ENCODE measurements at places on chromosomes 7 and 10. TPM values are rescaled to one million over a fixed set of nuclear protein-coding genes. Genes with fewer than 3 reads are reported as not detected.

GRCh38 chr10:88505680-88506215 lies 77.4 kb downstream of the RNLS start:
- H3K4me3 ChIP-seq = no peak overlapping the region
- H3K4me1 ChIP-seq = peaks cover 4% of the 10 kb centered on the region
- no peaks in the 10 kb centered on the region for H3K27me3 ChIP-seq
- H3K36me3 ChIP-seq = no peaks in the 10 kb centered on the region

GRCh38 chr10:90779548-90779947 lies 78.3 kb downstream of the HTR7 start:
- H3K27ac ChIP-seq = no peak overlapping the region
- H3K4me1 ChIP-seq = no peaks in the 10 kb centered on the region
- H3K4me3 ChIP-seq = no peak overlapping the region

DNA sequence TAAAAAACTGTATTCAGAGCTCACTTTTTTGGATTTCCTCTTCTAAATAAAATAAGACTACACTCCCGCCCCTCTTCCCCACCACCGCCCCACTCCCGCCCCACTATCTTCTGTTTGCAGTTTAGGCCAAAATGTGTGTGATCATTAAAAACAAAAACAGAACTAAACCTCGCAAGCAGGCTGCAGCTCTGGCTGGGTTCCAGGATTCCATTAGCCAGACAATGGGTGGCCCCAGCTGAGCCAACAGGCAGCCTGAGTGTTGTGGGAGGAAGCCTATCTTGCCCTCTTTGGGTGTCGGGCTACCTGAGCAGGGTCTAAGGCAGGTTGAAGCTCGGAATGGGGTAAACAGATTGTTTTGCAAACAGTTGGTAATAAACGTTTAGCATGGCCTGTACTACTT lies 41.7 kb downstream of the ARL4A start:
- no peaks in the 10 kb centered on the region for H3K4me1 ChIP-seq
- DNase-seq = peak; percentile 20
- no peak overlapping the region for H3K4me3 ChIP-seq
- no peaks in the 10 kb centered on the region for H3K27me3 ChIP-seq
- no peak overlapping the region for H3K27ac ChIP-seq

DNA sequence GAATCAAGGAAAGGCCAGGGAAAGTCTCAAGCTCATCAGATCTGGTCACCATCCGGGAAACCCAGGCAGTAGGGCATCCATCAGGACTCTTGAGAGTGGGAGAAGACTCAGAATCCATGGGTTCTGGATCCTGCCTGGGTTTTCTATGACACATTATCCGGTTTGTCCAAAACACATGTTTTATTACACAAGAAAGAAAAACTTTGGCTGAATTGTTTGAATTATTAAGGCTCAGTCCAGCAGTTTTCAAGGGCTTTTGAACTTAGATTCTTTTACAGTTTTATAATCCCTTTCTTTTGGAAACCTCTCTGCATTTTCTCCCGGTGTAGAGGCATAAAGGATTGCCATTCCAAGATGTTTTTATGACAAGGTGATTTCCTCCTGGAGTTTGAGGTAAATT lies 528.5 kb upstream of the MGMT start:
- no peaks in the 10 kb centered on the region for H3K27me3 ChIP-seq
- DNase-seq = no peak
- H3K36me3 ChIP-seq = no peaks in the 10 kb centered on the region
- no peak overlapping the region for H3K4me3 ChIP-seq
- H3K27ac ChIP-seq = no peak overlapping the region

GRCh38 chr7:121395494-121395960 lies 581 bp downstream of the FAM3C start:
- H3K4me1 ChIP-seq = no peaks in the 10 kb centered on the region
- H3K36me3 ChIP-seq = no peaks in the 10 kb centered on the region
- peak; percentile 35 for DNase-seq
- H3K27ac ChIP-seq = peak overlapping the region; percentile 80

KCND2 gene
- total RNA-seq = 0.49 TPM

UNCX gene
- total RNA-seq = 6.4 TPM

SEMA3C gene
- total RNA-seq = 36.2 TPM

ASAH2 gene
- total RNA-seq = 5.4 TPM
